ENCODE measurements at places on chromosomes 12 and 14.

DNA sequence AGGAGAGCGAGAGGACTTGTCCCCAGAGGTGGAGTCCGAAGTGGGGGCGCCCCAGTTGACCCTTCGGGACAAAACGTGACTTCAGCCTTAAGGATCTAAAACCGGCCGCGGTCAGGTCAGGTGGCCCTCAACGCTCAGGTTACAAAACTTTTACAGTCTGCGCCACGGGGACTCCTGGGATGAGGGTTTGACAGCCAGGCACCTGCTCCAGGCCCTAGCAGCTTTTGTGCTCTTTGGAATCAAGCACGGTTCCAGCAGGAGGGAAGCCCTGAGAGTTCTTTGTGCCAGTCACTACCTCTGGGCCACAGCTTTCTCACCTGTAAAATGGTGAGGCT is 337 bp downstream of the ZC2HC1C start:
- DNase-seq: no peak

DNA sequence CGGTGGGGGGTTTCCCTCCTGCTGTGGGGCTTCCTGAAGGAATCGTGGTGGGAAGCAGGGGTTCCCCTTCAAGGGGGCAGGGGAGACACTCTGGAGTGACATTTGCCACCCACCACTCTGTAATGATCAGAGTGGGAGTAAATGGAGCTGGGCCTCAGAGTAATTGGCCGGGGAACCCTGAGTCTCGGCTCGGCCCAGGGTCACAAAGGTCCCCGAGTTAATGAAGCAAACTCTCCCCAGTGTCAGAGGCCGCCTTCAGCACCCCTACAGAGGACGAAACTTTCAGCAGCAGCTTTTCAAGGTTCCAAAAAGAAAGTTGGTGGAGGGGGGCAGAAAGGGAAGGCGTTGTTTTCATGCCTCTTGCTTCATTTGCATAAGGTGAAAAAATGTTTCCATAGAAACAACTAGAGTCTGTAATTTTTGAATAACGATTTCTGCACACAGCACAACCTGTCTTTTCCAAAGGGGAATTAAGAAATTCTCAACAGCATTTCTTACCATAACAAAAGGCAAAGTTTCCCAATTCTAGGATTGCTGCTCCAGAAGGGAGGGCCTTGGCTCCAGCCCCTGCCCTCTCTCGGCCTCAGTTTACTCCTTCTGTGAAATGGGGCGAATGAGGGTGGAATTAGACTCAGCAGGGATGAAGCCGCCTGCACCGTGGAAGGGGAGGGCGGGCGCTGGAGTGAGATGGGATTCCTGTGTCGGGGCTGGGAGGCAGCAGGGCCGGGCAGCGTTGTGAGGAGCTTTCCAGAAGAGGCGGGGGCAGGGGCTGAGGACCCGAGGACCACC is 67.0 kb upstream of the BEGAIN start:
- DNase-seq: no peak

DNA sequence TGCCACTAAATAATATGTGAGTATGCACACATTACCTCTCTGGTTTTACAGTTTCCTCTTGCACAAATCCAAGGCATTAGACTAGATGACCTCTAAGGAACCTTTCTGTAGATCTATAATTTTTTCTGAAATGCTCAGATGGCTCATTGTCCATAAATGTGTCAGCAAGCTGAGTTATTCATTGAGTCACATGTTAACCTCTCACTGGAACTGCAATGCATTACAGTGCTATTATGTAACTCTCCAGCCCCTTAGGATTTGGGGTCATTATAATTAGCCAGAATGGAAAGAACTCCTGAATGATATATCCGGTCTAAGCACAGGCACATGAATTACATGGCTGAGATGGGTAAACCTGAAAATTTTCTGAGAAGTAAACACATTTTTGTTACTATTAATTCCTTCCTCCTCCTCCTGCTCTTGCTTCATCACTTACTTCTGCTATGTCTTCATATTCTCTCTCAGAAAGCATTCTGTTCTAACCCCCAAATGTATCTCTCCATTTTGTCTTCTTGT is 20.3 kb upstream of the DRAM1 start:
- DNase-seq: no peak

GRCh38 chr12:52903855-52904508 is 894 bp downstream of the KRT8 start:
- peak; percentile 53 for DNase-seq

DNA sequence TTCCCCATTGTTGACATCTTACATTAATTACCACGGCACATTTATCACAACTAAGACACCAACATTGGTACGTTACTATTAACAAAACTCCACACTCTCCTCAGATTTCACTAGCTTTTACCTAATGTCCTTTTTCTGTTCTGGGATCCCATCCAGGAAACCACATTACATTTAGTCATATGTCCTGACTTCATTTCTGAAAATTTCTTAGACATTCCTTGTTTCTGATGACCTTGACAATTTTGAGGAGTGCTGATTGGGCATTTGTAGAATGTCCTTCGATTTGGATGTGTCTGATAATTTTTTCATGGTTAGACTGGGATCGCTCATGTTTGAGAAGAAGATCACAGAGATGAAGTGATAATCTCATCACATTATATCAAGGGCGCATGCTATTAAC is 34.6 kb upstream of the ACSM4 start:
- no peak for DNase-seq

DNA sequence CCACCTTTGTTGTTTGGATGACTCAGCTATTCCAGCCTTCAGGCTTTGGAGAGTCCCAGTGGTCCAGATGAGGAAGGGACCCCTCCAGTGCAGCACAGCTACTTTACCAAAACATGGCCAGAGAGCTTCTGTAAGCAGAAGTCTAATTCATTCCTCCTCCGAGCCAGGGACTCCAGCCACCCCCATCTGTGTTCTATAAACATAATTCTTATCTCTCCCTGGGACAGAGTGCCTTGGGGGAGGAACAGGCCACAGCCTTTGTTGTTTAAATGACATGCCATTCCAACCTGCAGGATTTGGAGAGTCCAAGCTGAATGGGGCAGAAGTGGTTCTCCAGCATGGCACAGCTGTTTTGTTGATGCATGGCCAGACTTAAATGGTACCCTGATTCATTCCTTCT is 994.0 kb downstream of the TRHDE start:
- DNase-seq: no peak

GRCh38 chr12:90061809-90062208 is 353.2 kb upstream of the ATP2B1 start:
- DNase-seq: no peak

GRCh38 chr12:72493407-72493806 is 221.2 kb downstream of the TRHDE start:
- DNase-seq: no peak

DNA sequence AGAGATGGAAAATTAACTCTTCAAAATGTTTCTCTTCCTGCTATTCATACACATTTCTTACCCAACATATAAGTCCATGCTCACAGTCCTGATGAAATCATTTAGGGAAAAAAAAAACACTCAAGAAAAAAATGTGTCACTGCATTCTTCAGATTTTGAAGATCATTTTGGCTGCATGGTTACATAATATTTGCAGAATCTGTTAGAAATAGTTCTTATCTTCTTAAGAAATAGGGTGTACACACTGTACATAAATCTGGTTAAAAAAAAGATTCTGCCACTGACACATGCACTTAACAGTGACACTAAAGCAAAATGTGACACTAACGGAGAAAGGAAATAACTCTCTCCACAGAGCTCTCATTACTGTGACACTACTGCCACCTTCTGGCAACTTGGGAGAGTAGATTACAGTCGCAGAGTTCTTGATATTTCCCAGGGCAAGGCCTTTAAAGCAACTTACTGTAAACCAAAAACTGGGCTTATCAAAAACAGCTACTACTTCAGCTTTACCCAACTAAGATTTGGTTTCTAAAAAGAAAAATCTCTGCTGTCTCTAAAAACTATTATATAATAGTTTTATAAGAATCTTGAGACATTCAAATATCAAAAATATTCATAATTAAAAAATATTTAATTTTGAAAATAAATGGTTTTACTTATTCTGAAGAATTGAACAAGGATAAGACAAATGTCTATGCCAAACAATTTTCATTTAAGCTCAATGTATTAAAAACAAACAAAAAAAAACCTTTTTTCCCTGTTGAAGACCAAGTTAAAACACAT is 65.0 kb downstream of the SETD3 start:
- peak; percentile 60 for DNase-seq

DNA sequence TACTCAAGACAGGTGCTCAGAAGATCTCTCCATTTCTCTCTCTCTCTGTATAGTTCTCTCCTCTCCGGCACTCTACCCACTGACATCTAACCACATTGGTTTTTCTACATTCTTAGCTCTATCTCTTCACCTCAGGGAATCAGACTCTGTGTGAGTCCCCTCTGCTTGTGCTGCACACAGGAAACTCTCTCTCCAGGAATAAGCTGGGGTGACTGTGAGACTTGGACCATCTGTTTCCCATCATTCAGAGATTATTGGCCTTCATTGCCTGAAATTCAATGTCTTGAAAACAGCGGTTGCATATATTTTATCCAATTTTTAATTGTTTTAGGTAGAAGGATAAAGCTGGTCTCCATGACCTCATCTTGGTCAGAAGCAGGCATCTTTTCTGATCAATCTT is 105.0 kb downstream of the SLC35F4 start:
- no peak for DNase-seq

- peak; percentile 34 for DNase-seq
These were observed 1.8 kb upstream of the FRS2 start for GRCh38 chr12:69468237-69469026.

DNA sequence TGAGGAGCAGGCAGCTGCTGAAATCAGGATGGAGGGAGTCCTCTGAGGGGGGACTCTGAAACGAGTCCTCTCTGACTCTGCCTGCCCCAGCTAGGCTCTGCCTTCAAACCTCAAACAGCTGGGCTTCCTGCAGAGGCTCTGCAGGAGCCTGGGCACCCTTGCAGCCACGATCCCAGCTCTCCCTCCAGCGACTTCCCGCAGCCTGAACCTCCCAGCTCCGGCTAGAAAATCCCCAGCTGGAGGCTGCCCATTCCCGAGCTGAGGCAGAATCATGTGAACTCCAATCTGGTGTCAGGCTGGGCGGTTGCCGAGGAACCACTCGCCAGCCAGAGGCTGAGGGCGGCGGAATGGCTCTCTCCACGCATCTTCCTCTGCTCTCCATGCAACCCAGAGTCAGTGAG is at the start of gene GPR68:
Gene GPR68, minus strand, starts transcription at position 204 of the 401 bp plus-strand sequence. CDS start 9,654 bp downstream, outside the sequence.
- DNase-seq: no peak

- DNase-seq: no peak
These were observed 57.4 kb downstream of the FAM222A start for GRCh38 chr12:109770861-109771670.

- DNase-seq: no peak
These were observed 109.3 kb downstream of the ITPR2 start for GRCh38 chr12:26723379-26724308.
